Pancreas (tissue), 10 donors: ENCODE measurements at places on chromosomes 2 and 18. TPM values are rescaled to one million over a fixed set of nuclear protein-coding genes. Genes with fewer than 3 reads are reported as not detected.

DNA sequence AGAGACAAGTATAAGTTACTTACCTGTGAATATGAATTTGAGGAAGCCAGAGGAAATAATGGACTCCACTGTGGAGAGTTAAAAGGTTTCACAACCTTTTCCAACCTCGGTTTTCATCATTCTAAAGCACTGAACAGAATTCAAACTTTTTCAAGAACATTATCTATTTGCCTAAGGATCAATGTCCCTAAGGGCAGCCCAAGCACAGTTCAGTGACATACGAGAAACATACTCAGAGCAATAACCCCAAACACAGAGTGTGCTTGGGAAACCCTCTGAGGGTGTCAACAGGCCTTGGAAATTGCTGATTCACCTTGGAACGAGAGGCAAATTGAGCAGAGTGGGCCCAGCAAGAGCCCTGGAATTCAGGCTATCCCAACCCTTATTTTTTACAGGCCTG lies at the start of gene ABCB11:
Gene ABCB11 (minus strand): TSS at position 123 of the 400 bp plus-strand sequence. CDS start 13,199 bp downstream, outside the sequence.
- DNase-seq: no peak
- no peak within 1 kb of the TSS for H3K27ac ChIP-seq
- H3K4me3 ChIP-seq: no peak within 1 kb of the TSS
- no peaks in the 10 kb centered on the region for H3K36me3 ChIP-seq
- H3K4me1 ChIP-seq: no peaks in the 10 kb centered on the region
- no peaks in the 10 kb centered on the region for H3K27me3 ChIP-seq

GRCh38 chr2:166494140-166494624 lies at the start of gene SCN7A:
Gene SCN7A, minus strand, starts transcription at chr2:166494249. Its CDS starts 16,553 bp downstream, at chr2:166477696.
- H3K4me3 ChIP-seq: peak within 1 kb of the TSS; percentile 10
- DNase-seq: peak; percentile 62
- no peaks in the 10 kb centered on the region for H3K36me3 ChIP-seq
- H3K4me1 ChIP-seq: no peaks in the 10 kb centered on the region
- no peak within 1 kb of the TSS for H3K27ac ChIP-seq

The ANO7 gene
- 0.87 TPM for total RNA-seq

DNA sequence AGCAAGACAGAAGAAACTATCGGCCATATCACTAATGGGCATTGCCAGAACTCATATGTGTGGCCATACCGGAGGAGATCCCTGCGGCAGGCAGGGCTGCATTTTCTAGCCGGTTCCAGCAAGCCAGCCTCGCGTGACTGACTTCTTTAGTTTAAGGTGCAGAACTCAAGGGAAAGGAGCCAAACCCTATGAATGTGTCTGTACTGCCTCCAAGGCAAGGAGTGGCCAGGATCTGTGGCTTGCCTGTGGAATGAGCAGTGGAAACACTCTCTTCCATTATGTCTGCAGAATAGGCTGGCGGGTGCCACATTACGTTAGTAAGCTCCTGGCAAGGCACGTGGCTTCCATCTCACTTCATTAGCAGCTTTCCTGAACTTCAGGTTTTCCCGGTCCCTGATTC lies 137.6 kb downstream of the ATL2 start:
- no peak for DNase-seq
- no peak overlapping the region for H3K4me3 ChIP-seq
- H3K4me1 ChIP-seq: no peaks in the 10 kb centered on the region
- no peak overlapping the region for H3K27ac ChIP-seq

DNA sequence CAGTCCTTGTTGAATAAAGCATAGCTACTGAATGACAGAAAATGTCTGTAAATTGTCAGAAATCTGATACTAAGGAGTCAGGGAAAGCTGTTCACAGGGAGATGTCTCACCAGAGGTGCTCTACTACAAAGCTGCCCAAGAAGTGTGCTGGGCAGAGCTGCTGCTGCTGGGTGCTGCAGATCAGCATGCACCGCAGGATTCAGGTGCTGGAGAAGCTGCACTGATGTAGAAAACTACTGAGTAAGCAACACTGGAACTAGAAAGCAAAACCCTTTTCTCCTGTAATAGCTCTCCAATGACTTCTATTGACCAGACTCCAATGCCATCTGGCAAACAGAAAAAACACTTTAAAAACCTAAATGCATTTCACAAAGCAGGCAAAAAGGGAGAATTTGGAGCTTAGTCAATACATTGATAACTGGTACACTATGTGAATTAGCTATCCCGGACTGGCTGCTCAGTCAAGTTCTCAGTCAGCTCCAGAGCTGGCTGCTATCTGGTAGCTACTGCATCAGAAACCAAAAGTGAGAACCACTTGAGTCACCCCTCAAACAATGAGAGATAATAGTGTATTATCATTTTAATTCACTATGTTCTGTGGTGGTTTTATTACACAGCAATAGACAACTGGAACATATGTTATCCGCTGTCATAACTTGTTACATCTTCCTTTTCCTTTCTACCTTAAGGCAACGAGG lies 493.1 kb downstream of the CPS1 start:
- no peaks in the 10 kb centered on the region for H3K27me3 ChIP-seq
- H3K4me1 ChIP-seq: no peaks in the 10 kb centered on the region
- H3K36me3 ChIP-seq: no peaks in the 10 kb centered on the region
- no peak overlapping the region for H3K4me3 ChIP-seq
- no peak overlapping the region for H3K27ac ChIP-seq

- H3K36me3 ChIP-seq: no peaks in the 10 kb centered on the region
- H3K27me3 ChIP-seq: no peaks in the 10 kb centered on the region
- no peak for DNase-seq
- H3K4me1 ChIP-seq: no peaks in the 10 kb centered on the region
- H3K4me3 ChIP-seq: no peak overlapping the region
- no peak overlapping the region for H3K27ac ChIP-seq
These were observed 34.5 kb downstream of the RAB31 start for GRCh38 chr18:9742524-9743131.

DNA sequence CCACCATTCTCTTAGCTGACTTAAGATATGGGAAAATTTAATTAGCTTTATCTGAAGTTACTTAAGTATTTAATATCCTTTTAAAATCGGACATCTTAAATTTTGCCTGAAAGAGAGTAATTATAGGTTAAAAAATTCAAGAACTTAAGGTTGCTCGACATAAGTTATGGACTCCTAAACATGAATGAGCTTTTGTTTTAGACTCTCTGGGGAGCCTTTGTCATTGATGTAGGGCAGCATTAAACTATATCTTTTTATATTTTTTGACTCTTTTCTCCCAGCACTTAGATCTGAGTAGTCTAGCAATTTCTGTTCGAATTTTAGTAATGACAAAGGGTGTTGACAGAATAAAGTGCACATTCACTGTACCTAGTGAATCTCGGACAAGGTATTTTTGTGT lies 4.7 kb downstream of the PHLPP1 start:
- no peak overlapping the region for H3K27ac ChIP-seq
- no peaks in the 10 kb centered on the region for H3K36me3 ChIP-seq
- DNase-seq: no peak
- no peak overlapping the region for H3K4me3 ChIP-seq
- no peaks in the 10 kb centered on the region for H3K27me3 ChIP-seq

DNA sequence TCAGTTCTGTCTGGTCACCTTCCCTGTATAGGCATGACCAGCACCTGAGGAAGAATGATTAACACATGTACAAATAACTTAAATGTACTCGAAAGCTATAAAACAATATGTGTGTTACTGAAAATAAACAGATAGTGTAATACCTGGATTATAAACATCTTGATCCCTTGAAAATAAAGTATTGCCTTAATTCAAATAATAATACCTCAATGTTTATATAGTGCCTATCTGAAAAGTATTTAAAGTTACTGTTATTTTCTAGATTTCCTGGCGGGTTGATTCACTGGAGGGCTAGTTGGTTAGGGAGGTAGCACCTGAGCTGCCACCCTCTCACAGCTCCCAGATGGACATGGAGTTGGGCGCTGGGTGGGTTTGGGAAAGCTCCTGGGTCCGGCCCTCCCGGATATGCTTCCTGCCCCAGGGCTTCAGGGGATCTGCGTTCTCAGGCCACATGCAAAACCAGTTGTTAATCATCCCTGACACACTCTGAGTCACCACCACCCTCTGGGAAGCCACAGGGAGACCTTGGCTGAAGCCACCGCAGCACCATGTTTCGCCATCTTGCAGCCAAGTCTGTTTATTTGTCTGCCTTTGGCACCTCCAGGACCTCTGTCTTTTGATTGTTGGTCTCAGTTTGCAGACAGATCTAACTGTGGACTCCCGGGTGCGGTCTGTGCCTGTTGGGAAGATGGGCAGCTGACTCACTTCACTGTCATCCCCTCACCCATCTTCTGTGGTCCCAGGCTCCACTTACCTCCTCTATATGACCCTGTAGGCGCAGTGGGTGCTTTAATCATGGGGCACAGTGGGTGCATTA lies 35.3 kb downstream of the RAB31 start:
- H3K27ac ChIP-seq: no peak overlapping the region
- no peak for DNase-seq
- no peaks in the 10 kb centered on the region for H3K36me3 ChIP-seq
- H3K4me3 ChIP-seq: no peak overlapping the region
- no peaks in the 10 kb centered on the region for H3K27me3 ChIP-seq

- no peaks in the 10 kb centered on the region for H3K27me3 ChIP-seq
- no peaks in the 10 kb centered on the region for H3K4me1 ChIP-seq
- H3K4me3 ChIP-seq: no peak overlapping the region
- no peak for DNase-seq
These were observed 37.8 kb downstream of the GPR155 start for GRCh38 chr2:174449033-174449432.

DNA sequence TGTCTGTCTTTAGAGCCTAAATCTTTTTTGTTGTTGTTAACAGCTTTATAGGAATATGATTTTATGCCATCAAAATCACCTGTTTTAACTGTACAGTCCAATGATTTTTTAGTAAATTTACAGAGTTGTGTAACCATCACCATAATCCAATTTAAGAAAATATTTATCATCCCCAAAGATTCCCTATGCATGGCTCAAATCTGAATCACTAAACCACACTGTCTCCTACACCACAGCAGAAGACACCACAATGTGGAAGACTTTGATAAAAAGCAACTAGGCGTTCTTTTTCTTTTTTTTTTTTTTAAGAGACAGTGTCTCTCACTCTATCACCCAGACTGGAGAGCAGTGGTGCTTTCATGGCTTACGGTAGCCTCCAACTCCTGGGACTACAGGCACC lies 99.6 kb downstream of the TXNL1 start:
- no peak overlapping the region for H3K4me3 ChIP-seq
- H3K27ac ChIP-seq: no peak overlapping the region
- H3K27me3 ChIP-seq: no peaks in the 10 kb centered on the region
- H3K4me1 ChIP-seq: no peaks in the 10 kb centered on the region

The DDX18 gene
- 15.5 TPM for total RNA-seq

GRCh38 chr18:42086288-42086687 lies 131.3 kb downstream of the PIK3C3 start:
- no peaks in the 10 kb centered on the region for H3K4me1 ChIP-seq
- no peak for DNase-seq
- H3K4me3 ChIP-seq: no peak overlapping the region
- H3K27ac ChIP-seq: no peak overlapping the region
- H3K27me3 ChIP-seq: no peaks in the 10 kb centered on the region
